ENCODE measurements at places on chromosomes 7 and 10. TPM values are rescaled to one million over a fixed set of nuclear protein-coding genes. Genes with fewer than 3 reads are reported as not detected.

Gene HSPA12A
- total RNA-seq: 22.7 TPM

Gene NXPH1
- total RNA-seq: not detected

Gene INMT
- total RNA-seq: 48.1 TPM

Gene KIF20B
- 2.1 TPM for total RNA-seq

Gene CYP2C9
- not detected for total RNA-seq

Gene ZNF804B
- 4.9 TPM for total RNA-seq

Gene ZNF736
- total RNA-seq: 26.2 TPM

Gene VWC2
- total RNA-seq: not detected

Gene ATRNL1
- 3.0 TPM for total RNA-seq

Gene HDAC9
- total RNA-seq: 4.9 TPM

Gene SRGN
- 55.7 TPM for total RNA-seq

Gene EEPD1
- 24.1 TPM for total RNA-seq

Gene RARRES2
- total RNA-seq: 400 TPM

Gene GPR85
- total RNA-seq: 0.33 TPM

Gene SEMA3D
- total RNA-seq: 0.66 TPM

Gene TMEM229A
- total RNA-seq: not detected

Gene WBP1L
- total RNA-seq: 30.6 TPM

Gene MACROH2A2
- total RNA-seq: 10.6 TPM

Gene DPYSL4
- total RNA-seq: not detected

Gene PRSS37
- not detected for total RNA-seq

Gene ERVW-1
- total RNA-seq: not detected

Gene LRCH4
- 121 TPM for total RNA-seq

Gene ABCB1
- total RNA-seq: 2.3 TPM

Gene CRTAC1
- 0.52 TPM for total RNA-seq

Gene PLAU
- total RNA-seq: 1.6 TPM

Gene POR
- total RNA-seq: 54.2 TPM

All from body of pancreas (tissue), 4 donors.